ENCODE measurements at places on chromosomes 3 and 15.

DNA sequence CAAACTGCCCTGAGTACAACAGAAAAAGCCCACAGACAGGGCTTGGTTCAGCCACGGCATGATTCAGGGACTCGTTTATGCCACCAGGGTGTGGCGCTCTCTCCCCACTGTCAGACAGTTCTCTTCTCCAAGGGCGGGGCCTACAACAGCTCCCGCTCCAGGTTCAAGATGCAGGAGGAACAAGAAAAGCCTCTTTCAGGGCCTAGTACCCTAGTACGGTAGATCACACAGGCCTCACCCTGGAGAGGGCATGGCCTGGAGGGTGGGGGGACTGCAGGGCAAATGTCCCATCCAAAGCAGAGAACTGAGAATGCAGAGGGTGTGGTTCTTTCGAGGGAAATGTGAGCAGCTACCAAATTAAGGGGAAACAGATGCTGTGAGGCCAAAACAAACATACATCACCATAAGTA lies 12.0 kb downstream of the MESD start:
- no peak for DNase-seq

DNA sequence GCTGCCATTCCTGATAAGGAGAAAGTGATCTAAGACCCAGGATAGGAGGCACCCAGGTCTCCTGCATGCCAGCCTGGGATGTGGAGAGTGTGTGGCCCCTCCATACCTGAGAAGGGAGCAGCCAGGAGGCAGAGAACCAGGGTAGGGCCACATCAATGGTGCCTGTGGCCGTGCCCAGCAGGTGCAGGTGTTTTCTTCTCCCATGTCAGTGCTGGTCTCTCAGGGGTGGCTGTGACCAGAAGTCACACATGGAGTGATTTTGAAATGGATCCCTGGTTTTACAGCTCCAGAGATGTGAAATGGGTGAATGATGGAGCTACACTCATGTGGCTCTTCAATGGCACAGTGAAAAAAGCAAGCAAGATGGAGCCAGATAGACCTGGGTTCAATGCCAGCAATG lies 3.3 kb upstream of the ISL2 start:
- no peak for DNase-seq

DNA sequence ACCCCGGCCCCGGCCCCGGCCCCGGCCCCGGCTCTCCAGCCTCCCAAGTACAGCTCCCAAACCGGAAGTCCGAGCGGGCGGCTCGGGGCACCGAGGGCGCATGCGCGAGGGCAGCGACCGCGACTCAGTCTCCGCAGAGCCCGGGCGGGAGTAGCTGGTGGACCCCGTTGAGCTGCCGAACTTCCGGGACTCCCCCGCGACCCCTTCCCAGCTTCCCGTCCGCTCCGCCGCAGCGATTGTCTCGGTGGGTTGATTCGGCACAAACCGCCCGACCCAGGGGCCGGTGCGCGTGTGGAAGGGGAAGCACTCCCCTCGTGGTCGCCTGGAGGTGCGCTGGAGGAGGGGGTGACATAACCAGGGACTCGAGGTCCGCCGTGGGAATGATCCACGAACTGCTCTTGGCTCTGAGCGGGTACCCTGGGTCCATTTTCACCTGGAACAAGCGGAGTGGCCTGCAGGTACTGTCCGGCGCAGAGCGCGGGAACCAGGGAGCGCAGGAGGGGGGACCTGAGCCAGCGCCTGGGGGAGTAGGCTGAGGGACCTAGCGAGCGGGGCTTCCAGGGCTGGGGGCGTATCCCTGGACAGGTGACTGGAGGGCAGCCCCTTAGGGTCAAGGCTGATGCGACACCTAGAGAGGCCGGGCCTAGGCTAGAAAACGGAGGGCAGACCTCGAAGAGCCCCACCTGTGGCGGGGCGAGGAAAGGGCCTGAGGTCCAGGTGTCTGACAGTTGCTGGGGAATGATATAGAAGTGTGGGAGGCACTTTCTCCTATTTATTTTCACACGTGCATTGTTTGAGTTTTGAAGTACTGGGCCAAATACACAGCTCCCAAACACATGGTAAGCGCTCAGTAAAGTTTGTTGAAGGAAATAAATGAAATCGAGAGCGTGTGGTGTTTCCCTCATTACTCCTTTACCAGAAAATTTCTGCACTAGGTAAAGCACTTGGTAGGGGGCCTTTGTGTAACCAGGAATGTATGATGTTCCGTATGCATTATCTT lies at the start of the genes TUBGCP4 and ZSCAN29:
Gene TUBGCP4 (plus strand): TSS at position 127 of the 1,000 bp plus-strand sequence. CDS start 254 bp downstream, at position 381.
Gene ZSCAN29 (minus strand): TSS at position 69 of the 1,000 bp plus-strand sequence. CDS start 1,130 bp downstream, outside the sequence.
- DNase-seq, result no peak

DNA sequence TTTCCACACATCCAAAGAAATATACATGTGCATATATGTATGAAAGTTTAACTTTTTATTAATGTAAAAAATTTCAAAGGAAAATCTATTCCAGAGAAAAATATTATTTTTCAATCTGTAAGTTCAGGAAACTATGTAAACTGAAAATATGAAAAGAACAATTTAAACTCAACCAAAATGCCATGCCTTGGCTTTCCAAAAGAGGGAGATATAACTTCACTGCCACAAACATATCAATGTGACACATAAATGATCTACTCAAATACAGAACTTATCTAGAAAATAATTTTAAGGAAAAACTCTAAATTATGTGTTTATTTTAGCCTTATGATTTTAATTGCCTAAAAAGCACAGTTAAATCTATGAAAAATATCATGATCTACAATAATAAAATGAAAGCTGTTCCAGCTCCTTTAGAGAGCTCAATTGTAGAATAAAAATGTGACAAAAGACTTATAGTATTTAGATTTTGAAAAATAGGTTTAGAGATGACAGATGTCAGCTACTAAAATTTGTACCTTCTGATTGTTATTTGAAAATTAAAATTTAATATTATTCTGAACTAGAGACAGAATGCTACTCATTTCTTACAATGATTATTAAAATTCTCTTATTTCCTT lies 94.8 kb downstream of the GBE1 start:
- no peak for DNase-seq

- no peak for DNase-seq
Measured at GRCh38 chr15:61169904-61170695, 59.0 kb downstream of the RORA start.

DNA sequence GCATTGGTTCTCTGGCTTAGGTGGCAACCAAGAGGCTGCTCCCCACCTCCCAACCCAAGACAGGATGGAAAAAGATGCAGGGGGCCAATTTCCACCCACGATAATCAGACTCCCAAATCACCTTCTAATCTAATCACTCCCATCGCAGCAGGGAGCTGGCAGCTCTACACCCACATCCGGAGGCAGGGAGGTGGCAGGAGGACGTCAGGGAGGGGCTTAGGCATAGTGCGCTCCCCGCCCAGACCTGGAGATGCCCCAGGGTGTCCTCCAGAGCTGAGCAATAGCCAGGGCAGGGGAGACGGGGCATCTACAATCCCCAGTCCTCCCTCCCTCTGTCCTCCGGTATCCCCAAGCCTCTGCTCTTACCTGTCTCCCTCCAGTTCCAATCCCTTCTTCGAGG lies 70.5 kb upstream of the SEC13 start:
- no peak for DNase-seq

DNA sequence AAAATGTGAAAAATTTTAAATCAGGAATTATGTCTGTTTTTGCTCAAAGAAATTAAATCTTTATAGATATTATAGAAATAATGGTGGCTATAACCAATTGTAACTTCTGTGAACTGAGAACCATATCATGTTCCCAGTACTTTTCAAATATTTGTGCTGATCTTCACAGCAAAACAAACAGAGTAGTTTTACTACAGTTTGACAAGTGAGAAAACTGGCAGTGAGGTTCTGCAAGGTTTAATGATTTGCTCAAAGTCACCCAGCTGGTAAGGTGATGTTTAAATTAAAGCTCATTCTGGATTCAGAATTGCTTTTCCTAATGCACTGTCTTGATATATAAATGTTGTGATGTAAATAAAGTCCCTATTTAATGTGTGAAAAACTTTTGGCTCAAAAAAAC lies 22.0 kb upstream of the SPTSSB start:
- DNase-seq, result no peak

DNA sequence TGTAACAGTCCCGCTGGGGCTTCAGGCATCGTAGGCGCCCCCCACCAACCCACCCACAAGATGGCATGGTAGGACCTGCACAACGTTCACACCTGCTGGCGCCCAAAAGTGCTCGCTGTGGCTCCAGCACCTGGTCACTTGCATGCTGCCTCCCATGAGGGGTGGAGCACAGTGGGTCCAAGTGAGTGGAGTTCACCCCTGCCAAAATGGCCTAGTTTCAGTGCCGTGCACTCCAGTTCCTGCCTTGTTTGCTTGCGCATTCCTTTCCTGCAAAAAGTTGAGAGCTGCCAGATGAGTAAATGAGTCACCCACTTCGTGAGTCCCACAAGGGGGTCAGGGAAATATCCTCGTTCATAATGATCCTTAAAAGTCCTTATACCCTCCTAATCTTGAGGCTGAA lies 788.7 kb upstream of the DPPA4 start:
- DNase-seq, result no peak

DNA sequence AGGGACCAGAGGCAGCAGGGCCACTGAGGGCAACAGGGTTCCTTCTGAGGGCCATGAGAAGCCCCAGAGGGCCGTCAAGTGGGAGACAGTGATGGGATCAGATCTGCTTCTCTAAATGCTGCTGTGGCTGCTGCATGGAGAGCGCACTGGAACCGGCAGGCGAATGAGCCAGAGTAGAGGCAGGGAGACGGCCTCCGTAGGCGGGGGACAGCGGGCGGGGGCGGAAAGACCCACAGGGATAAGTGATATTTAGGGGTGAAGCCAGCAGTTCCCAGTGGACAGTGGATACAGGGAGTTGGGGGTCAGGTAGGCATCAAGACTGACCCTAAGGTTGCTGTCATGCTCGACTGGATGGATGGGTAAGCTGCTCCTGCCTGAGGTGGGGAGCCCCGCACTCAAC lies 45.0 kb downstream of the GLDN start:
- no peak for DNase-seq

- DNase-seq, result no peak
Measured at GRCh38 chr15:33699691-33700447, 268.4 kb upstream of the CHRM5 start.

DNA sequence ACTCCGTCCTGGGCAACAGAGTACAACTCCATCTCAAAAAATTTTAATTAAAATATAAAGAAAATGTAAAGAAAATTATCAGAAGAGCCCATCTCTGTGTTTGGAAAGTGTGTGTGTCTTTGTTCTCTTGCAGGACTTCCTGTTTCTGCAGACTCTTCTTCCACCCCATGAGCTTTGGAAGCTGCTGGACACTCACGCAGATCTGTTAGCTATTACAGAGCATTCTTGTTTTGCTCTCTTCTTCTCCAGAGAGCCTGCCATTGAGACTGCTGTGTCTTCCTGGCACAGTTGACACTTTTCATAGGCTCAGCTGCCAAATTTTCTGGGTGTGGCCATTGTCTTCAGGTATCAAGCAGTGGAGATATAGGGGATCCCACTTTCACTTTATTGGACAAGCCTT lies 6.0 kb upstream of the CCR8 start:
- no peak for DNase-seq

GRCh38 chr3:69665026-69665737 lies 74.1 kb upstream of the MITF start:
- no peak for DNase-seq

GRCh38 chr3:177013681-177014280 lies 183.5 kb downstream of the TBL1XR1 start:
- DNase-seq, result no peak

GRCh38 chr3:189530822-189531221 lies 100.4 kb upstream of the TP63 start:
- no peak for DNase-seq

DNA sequence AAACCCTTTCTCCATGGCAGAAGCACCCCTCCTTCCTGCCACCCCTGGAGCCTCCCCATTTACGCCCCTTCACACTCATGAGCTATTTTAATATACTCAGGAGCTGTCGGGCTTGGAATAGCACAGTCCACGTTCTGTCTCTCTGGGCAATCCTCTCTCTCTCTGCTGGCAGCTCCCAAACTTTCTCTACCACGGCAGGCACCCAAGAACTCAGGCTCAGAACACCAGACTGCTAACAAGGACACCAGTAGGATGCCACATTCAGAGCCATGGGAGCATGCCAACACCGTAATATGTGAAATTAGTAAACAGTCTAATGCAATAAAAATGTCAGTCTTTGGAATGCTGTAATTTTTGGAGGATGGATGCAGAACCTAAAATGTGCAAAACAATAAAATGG lies 19.3 kb downstream of the TNFAIP8L3 start:
- no peak for DNase-seq

All from esophagus squamous epithelium (tissue), 5 donors.